SJSA1 (cell line): ENCODE measurements at places on chromosomes 13 and 19. TPM values are rescaled to one million over a fixed set of nuclear protein-coding genes. Genes with fewer than 3 reads are reported as not detected.

KIR2DL4 gene
- not detected in 2 replicates for total RNA-seq

GRCh38 chr19:30069535-30070197, 127.6 kb downstream of the URI1 start:
- no peak overlapping the region for H3K27ac ChIP-seq
- H3K4me1 ChIP-seq, result no peaks in the 10 kb centered on the region
- H3K27me3 ChIP-seq, result no peaks in the 10 kb centered on the region
- H3K36me3 ChIP-seq, result no peaks in the 10 kb centered on the region

GRCh38 chr13:49063497-49063896, 87.8 kb downstream of the FNDC3A start:
- H3K36me3 ChIP-seq, result peaks cover 2% of the 10 kb centered on the region
- no peak overlapping the region for H3K4me3 ChIP-seq
- H3K4me1 ChIP-seq, result peaks cover 20% of the 10 kb centered on the region
- no peak for DNase-seq

- no peak overlapping the region for H3K27ac ChIP-seq
- H3K4me1 ChIP-seq, result peaks cover 13% of the 10 kb centered on the region
- no peaks in the 10 kb centered on the region for H3K36me3 ChIP-seq
- DNase-seq, result no peak
Measured at GRCh38 chr13:50511877-50512341, 331.6 kb downstream of the DLEU7 start.

TMEM59L gene
- total RNA-seq, result not detected in 2 replicates

DNA sequence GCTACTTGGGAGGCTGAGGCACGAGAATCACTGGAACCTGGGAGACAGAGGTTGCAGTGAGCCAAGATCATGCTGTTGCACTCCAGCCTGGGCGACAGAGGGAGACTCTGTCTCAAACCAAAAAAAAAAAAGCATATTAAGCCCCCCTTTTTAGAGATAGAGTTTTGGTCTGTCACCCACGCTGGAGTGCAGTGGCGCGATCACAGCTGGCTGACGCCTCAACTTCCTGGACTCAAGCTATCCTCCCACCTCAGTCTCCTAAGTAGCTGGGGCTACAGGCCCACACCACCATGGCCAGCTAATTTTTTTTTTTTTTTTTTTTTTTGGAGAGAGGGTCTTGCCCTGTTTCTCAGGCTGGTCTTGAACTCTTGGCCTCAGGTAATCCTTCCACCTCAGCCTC, 34.2 kb upstream of the MAP3K10 start:
- H3K4me3 ChIP-seq, result no peak overlapping the region
- H3K36me3 ChIP-seq, result no peaks in the 10 kb centered on the region
- no peaks in the 10 kb centered on the region for H3K27me3 ChIP-seq
- no peak overlapping the region for H3K27ac ChIP-seq
- no peak for DNase-seq
- H3K4me1 ChIP-seq, result no peaks in the 10 kb centered on the region

GPC5 gene
- not detected in 2 replicates for total RNA-seq

GRCh38 chr13:72121466-72121865, 254.5 kb upstream of the DACH1 start:
- no peaks in the 10 kb centered on the region for H3K27me3 ChIP-seq
- no peaks in the 10 kb centered on the region for H3K4me1 ChIP-seq
- no peak for DNase-seq

GRCh38 chr13:102768909-102769308, 4.7 kb downstream of the TEX30 start:
- peaks cover 67% of the 10 kb centered on the region for H3K36me3 ChIP-seq
- no peak overlapping the region for H3K4me3 ChIP-seq
- no peak overlapping the region for H3K27ac ChIP-seq

DNA sequence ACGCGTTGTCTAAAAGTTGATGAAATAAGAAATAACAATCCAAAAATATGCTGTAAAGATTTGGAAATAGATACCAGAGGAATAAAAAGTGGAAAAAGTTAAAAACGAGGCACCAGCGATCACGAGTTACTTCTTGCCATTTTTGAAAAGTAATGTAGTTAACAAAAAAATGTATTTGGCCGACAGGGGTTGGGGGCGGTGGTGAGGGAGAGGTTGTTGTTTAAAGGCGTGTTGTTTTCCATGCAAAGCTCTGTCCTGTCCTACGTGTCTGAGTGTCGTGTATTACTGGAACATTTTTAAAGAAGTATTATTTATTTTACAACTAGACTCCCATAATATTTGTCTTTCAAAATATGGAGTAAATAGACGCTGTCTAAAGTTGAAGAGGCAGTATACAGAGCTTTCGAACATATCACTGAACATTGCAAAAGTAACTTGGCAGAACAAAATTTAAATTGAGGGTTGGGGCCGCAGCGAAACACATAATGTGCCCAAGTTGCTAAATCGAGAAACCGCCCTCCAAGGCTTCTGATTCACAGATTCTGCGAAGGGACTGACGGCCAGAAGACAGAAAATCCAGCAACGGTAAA, 823 bp downstream of the FBXO17 start:
- DNase-seq, result no peak
- H3K36me3 ChIP-seq, result no peaks in the 10 kb centered on the region
- no peaks in the 10 kb centered on the region for H3K27me3 ChIP-seq
- no peaks in the 10 kb centered on the region; the same call in 1 of the 2 replicates for H3K4me1 ChIP-seq

DNA sequence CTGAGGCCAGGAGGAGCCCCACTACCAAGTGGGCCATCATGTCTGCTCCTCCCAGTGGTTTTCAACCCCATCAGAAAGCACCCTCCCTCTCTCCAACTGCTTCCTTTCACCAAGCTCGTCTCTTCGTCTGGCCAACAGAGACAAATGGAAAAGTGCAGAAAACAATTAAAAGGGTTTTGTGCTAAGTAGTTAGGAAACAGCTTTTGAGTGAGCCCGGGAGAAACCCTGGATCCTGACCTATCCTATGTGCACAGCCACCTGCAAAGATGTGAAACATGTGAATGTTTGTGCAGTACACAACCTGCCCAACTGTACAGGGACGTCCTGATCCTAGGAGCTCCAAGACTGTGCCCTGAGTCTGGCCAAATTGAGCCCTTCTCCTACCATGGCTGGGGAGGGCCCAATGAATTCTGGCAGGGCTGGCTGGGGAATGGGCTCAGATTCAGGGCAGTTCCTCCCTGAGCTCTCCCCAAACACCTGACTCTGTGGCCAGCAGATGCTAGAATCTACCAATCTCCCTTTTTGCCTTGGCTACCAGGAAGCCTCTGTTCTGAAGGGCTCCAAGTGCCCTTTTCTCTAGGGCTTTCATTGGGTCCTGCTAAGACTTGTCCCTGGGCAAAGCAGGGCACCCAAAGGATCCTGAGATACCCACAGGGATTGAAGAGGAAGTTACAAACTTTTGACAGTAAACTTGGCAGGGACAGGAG, 7.9 kb downstream of the TLE5 start:
- H3K36me3 ChIP-seq, result peaks cover 62% of the 10 kb centered on the region
- H3K27ac ChIP-seq, result no peak overlapping the region
- H3K4me1 ChIP-seq, result peaks cover 50% of the 10 kb centered on the region
- H3K4me3 ChIP-seq, result no peak overlapping the region
- DNase-seq, result no peak
- no peaks in the 10 kb centered on the region for H3K27me3 ChIP-seq

GRCh38 chr13:111011899-111012298, 97.0 kb upstream of the ANKRD10 start:
- H3K27me3 ChIP-seq, result no peaks in the 10 kb centered on the region
- no peaks in the 10 kb centered on the region for H3K36me3 ChIP-seq
- no peak overlapping the region for H3K4me3 ChIP-seq
- no peak overlapping the region for H3K27ac ChIP-seq
- DNase-seq, result peak; percentile 53

ZNF146 gene
- 125 and 135 TPM in 2 replicates for total RNA-seq

- H3K27me3 ChIP-seq, result no peaks in the 10 kb centered on the region
- no peak overlapping the region for H3K27ac ChIP-seq
Measured at GRCh38 chr13:51371768-51372399, 32.4 kb downstream of the SERPINE3 start.

DNA sequence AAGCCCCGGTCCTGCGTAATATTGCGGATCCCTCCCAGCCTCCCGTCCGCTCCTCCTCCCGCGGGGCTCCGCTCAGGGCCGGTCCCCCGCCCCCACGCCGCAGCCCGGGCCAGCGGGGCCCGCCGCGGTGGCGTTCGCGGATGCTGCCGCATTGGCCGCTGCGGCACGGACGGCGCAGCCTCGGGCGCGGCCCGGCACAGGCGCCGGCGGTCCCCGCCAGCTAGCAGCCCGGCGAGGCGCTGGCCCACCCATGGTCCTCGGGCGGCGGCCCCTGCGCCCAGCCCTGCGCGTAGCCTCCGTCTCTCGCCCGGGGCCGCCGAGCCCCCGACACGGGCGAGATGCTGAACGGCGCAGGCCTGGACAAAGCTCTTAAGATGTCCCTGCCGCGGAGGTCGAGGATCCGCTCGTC, at the start of gene ATP8A2:
TSS of gene ATP8A2 (plus strand) at position 100 of the 409 bp plus-strand sequence. CDS start at position 339, 239 bp downstream.
- no peak for DNase-seq
- no peak within 1 kb of the TSS for H3K27ac ChIP-seq
- no peaks in the 10 kb centered on the region for H3K36me3 ChIP-seq

DNA sequence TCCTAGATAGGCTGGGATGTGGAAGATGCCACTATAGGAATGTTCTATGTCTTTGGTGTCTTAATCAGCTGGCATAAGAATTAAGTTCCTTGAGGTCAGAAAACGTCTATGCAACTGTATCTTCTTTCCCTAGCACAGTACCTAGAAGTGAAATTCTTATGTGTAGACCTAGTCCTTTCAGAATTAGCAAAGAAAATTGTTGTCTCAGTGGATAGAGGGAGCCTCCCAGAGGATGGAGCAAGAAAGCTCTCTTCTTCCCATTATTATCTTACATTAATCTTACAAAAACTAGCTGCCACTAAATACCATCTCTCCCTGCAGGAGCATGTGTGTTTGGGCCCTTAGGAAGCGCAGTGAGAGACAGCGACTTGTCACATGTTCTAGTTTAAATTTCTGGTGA, 11.6 kb downstream of the CLDN10 start:
- H3K27me3 ChIP-seq, result peaks cover 8% of the 10 kb centered on the region
- no peaks in the 10 kb centered on the region for H3K36me3 ChIP-seq
- no peak overlapping the region for H3K27ac ChIP-seq

GRCh38 chr13:43758834-43759233, 27.9 kb downstream of the ENOX1 start:
- no peak overlapping the region for H3K27ac ChIP-seq
- no peaks in the 10 kb centered on the region for H3K27me3 ChIP-seq
- no peak overlapping the region for H3K4me3 ChIP-seq
- H3K4me1 ChIP-seq, result no peaks in the 10 kb centered on the region
- H3K36me3 ChIP-seq, result no peaks in the 10 kb centered on the region

DNA sequence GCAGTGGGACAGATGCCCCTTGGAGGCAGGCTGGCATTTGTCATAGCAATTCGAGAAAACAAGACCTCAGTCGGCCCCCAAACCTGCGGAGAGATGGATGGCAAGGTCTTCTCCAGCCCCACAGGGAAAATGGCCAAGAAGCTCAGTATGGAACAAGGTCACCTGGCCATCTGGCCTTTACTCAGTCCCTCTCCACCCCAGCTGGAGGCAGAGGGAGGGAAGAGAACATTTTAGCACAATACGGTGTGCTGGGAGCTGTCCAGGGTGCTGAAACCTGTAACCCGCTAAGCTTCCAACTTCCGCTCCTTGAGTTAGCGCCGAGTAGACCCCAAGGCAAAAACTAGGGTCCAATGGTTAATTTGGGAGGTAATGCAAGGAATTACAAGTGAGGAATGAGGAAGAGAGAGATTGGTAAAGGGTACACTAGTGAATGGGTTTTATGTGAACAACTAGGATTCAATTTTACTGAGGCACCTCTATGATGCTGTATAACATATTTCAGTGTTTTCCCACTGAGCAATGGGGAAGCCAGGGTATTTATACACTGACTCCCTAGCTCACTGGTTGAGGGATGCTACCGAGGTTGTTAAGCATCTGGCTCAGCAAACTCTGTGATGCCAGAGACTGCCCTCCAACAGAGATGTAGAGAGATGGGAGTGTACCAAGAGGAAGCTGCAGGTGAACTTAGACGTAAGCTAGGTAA, 64.3 kb downstream of the CACNA1A start:
- DNase-seq, result peak; percentile 21
- H3K36me3 ChIP-seq, result no peaks in the 10 kb centered on the region
- no peak overlapping the region for H3K4me3 ChIP-seq
- no peak overlapping the region for H3K27ac ChIP-seq
- H3K4me1 ChIP-seq, result no peaks in the 10 kb centered on the region

JAK3 gene
- 5.4 and 6.9 TPM in 2 replicates for total RNA-seq

ZNF260 gene
- 6.9 and 7.7 TPM in 2 replicates for total RNA-seq

SPINT2 gene
- not detected in 2 replicates for total RNA-seq

GRCh38 chr19:3813473-3814392, 27.6 kb upstream of the MATK start:
- DNase-seq, result no peak
- H3K36me3 ChIP-seq, result no peaks in the 10 kb centered on the region
- peaks cover 24% of the 10 kb centered on the region for H3K27me3 ChIP-seq
- H3K27ac ChIP-seq, result no peak overlapping the region

GPR18 gene
- not detected in 2 replicates for total RNA-seq
